ENCODE measurements at places on chromosomes 5 and 9.

DNA sequence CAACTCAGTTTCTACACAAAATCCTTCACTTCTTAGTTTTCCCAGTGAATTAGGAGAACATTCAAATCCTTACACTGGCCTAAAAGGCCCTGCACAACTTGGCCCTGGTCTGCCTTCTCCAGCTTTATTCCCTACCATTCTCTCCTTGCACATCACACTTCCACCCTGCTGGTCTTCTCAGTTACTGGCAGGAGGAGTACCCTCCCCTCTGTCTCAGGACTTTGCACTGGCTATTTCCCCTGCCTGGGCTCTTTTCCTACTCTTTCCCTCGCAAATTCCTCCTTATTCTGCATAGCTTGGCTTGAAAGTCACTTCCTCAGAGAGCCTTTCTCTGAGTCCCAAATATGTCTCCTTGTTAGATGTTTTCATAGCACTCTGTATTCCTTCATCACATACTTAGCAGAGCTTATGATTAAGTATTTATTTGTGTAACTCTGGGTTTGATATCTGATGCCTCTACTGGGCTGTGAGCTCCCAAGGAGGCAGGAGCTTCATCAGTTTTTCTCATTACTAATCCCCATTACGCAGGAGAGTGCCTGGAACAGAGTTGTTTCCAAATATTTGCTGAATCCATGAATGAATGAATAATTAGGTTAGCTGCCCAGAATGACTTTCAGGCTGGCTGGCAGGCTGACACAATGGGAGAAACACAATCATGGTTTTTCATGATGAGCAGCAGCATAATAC, 159.8 kb upstream of the KLF9 start:
- DNase-seq = no peak

DNA sequence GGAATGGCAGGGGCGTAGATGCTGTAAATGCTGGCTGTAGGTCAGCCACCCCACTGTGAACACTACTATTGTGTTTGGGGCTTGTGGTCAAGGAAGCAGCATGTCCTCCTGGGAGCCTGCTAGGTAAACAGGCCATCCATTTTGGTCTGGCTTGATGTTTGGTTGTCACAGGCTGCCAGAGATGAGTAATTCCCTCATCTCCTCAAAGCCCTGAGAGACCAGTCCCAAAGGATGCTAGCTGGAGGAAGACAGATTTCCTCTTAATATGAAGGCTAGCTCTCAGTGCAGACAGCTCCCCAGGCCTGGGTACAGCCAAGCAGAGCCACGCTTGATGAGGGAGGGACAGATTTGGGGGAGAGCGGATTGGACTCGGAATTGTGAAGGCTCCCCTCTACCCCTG, 72.5 kb upstream of the MAP1B start:
- DNase-seq = no peak

DNA sequence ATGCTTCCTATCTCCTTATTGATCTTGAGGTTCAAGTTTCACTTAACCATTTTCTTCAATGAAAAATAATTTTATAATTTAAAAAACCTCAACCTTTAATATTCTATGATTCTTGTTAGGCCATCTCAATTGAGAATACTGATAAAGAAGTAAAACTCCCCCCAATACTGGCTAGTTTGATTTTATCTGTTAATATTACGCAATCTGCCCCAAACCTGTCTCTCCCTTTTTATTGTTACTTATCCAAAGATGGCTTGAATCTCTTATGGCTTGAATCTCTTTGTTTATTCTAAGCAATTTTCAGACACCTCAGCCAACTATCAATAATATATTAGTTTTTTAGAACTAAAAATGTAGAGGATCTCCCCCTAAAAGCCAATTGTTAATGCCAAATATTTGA, 4.1 kb upstream of the PCDHAC2 start:
- DNase-seq = no peak

- no peak for DNase-seq
Observed at GRCh38 chr9:88835772-88836171, 155.5 kb upstream of the S1PR3 start.

DNA sequence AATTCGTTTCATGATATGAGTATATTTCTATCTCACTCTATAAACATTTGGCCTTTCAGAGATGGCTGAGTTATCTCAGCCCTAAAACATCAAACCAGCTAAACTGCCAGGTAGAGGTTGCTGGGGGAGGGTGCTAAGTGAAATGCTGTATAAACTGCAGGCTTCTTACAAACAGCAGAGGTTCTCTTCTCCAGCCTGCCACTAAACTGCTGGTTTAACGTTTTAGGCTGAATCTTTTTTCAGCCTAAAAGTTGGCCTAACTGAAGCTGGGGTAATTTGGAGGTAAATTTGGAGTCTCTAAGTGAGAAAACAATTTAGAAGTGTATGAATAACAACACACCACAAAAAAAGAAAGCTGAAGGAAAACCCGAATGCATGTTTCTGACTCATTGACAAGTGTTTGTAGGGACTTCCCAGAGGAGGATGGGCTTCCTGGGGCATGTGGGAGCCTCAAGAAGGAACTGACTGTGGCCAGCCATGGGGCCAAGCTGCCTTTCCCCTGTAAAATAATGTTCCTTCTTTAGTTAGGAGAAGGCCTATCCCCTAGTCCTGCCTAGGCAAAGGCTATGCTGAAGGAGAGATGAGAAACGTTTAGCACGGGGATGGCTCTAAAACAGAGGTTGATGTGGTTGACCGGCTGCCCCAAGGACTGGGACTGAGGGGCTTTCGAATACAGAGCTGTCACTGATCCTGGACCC, 44.3 kb downstream of the SLC28A3 start:
- no peak for DNase-seq

DNA sequence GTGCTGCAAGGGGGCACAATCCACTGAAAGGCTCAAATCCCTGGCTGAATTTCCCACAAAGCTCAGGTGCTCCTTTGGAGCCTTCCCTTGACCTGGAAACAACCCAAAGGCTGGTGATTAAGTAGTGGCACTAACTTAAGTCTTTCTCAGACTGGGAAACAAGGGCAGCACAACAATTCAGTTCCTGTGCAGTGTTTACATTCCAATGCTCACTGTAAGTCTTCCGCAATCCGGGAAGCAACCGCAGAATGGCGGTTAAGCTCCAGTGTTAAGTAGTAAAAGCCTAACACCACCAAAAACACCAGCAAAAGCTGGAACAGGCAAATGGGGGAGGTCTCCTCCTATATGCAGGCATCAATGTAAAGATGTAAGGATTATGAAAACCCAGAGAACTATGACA, 117.2 kb downstream of the TRPM3 start:
- DNase-seq = no peak

GRCh38 chr5:158270996-158271554, 412.1 kb upstream of the CLINT1 start:
- no peak for DNase-seq

DNA sequence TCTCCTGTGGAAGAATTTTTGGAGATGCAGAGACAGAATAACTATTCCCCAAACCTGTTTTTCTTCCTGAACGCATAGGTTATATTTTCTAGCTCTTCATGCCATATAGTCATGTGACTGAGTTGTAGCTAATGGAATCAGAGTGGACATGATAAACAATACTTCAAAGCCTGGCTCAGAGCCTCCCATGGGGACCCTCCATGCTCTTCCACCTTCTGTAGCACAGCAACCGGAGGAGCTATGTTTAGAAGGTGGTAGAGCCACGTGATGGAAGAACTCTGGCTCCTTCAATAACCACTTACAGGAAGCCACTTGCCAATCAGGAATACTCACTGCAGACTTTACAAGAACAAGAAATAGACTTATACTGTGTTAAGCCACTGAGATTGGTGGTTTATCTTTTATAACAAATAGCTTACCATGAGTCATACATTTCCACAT, 39.2 kb downstream of the NADK2 start:
- DNase-seq = no peak

DNA sequence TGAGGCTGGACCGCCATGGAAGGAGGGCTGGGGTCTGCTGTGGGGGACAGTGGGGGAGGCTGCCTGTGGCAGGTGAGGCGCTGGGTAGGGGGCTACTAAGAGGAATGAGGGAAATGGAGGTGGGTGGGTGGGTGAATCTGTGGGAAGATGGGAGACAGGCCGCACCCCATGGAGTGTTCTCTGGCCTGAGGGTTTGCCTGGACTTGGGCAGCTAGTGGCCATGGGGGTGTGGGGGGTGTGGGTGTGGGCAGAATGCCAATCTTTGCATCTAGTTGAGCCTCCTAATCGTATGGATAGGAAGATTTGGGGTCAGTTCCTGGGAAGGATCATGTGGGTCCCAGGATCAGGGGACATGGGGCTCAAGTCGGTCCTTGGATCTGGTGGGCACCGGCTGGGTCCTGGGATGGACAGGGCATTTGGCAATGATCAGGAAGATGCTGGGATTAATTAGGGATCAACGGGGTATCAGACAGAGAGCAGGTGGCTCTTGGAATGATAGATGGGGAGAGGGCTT, 518 bp downstream of the ZDHHC12 start:
- DNase-seq = no peak

- no peak for DNase-seq
Observed at GRCh38 chr5:39711821-39712220, 287.0 kb upstream of the DAB2 start.

GRCh38 chr5:164671640-164672039, 1166.2 kb downstream of the MAT2B start:
- no peak for DNase-seq

GRCh38 chr5:14429101-14430050, 152.2 kb upstream of the OTULINL start:
- no peak for DNase-seq

DNA sequence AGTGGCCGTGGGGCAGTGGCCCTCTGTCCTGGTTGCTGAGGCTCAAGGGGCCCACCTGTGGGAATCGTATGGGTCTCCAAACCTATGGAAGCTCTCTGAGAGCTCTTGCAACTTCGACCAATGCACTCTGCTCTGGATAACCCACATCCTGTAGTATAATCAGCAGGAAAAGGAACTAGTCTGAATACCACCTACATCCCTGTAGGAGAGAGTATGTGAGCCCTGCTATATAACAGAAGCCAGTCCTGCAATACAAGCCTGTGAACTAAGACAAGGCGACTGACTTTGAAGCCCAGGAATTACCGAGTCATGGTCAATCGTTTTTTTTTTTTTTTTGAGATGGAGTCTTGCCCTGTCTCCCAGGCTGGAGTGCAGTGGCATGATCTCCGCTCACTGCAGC, 29.8 kb upstream of the BICD2 start:
- DNase-seq = no peak

GRCh38 chr5:90932052-90932699, 373.6 kb downstream of the ADGRV1 start:
- DNase-seq = no peak

DNA sequence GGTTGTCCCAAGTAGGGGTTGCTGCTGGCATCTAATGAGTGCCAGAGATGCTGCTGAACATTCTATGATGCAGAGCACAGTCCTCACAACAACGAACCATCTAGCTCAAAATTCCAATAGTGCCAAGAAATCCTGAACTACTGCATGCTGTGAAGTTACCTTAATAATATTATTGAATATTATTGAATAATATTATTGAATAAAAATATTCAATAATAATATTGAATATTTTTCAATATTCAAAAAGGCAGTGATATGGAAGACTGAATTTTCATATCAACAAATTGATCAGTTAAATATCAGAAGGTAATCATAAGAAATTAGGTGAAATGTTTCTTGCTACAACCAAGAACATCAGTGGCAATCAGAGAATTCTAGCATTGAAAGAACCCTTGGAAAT, 2.8 kb downstream of the HTR4 start:
- DNase-seq = no peak

DNA sequence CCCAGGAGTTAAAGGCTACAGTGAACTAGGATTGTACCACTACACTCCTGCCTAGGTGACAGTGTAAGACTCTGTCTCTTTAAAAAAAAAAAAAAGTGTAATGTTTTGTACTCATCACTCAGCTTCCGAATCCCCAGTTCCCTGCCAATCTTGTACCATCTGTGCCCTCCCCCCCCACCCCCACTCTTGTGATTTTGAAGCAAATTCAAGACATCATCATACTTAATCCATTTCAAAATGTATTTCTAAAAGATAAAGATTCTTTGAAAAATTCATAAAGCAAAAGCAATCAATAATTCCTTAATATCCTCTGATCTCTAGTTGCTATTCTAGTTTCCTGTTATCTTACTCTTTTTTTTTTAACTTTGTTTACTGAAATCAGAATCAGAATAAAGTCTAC, 34.9 kb upstream of the HMCN2 start:
- DNase-seq = no peak

GRCh38 chr9:27165670-27166069, 56.6 kb downstream of the TEK start:
- no peak for DNase-seq

DNA sequence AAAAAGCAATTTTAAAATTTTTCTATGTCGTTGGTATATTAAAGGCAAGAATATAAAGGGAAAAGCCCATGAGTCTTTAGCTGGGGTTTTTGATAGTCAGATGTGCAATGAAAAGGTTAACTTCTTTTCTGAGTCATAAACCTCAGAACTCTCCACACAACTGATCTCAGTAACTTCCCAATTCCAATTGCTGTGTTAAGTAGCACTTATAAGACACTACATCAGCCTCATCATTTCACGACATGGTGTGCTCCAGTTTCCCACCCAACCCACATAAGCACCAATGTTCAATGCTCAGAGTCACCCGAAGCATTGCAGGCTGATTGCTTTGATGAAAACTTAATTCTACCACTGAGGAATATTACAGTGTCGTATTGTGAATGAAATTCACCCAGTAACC, 155.8 kb downstream of the TSSK1B start:
- no peak for DNase-seq

DNA sequence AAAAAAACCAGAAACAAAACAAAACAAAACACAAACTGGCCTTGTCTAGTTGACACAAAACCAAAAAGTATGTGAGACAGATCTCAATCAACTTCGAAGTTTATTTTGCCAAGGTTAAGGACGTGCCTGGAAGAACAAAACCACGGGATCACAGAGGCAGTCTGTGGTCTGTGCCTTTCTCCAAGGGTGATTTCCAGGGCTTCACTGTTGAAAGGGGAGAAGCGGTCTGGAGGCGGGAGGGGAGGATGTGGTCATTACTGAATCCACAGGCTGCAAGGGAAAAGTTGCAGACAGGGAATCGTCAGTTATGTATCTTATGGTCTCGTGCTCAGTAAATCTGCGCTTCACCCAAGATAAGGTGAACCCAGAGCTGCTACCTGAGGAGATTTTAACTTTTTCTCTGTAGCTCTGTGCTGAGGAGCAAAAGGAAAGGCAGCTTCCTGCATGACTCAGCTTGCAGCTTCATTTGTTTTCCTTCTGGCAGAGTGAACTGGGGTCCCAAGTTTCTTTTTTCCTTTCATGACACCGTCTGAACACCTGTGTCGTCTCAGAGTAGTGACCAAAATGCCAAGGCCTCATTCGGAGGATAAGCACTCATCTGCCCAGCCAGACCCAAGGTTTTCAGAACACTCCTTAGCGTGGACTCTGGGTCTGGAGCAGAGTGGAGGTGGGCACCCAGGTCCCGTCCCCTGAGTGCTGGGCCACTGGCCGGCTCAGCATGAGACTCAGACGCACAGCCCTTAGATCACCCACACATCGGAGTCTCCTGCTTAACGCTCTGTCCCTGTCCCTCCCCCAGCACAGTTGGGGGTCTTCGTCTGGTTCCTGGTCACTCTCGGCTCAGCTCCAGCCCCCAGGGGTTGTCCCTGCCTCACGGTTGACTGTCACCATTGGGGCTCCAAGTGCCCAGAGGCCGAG, 25.9 kb downstream of the ROPN1L start:
- no peak for DNase-seq

All from occipital lobe (tissue), 3 donors.